GM10248 (cell line): ENCODE measurements at places on chromosomes 3 and 15.

DNA sequence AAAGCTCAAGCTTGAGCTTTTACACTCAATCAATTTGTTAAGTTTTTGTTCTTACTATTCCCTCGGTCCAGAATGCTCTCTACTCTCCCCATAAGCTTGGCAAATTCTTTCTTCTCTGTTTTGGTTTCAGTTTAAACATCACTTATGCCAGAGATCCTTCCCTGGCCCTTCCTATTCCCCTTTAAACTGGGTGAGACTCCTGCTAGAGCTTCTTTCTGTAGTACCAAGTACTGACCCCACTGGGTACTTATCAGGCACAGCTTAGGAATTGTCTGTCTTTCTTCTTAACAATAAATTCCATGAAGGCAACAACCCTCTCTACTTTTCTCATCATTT is 76.7 kb upstream of the PHLDB2 start:
- no peak for DNase-seq

- no peak for DNase-seq
Measured at GRCh38 chr3:172853921-172854666, 103.6 kb downstream of the ECT2 start.

GRCh38 chr15:61702224-61703020 is 357.8 kb downstream of the VPS13C start:
- DNase-seq: no peak

DNA sequence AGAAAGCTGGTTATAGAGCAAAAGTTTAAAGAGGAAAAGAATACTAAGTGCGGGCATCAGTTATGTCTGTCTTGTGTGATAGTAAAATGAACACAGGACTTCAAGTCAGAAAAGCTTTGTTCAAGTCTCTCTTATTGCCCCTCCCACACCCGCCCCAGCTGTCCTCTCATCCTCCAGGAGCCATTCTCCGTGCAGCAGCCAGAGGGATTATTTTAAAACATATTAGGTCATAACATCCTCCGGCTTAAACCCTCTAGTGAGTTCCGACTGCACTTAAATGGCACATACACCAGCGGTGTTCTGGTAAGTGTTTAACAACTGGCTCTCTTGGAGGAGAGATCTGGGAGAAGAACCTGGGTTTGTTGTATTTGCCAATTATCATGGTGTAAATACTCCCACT is 104.8 kb upstream of the TNFAIP8L3 start:
- DNase-seq: no peak

- DNase-seq: no peak
Measured at GRCh38 chr3:32448686-32449474, 53.8 kb downstream of the CMTM6 start.
